ENCODE measurements at places on chromosomes 2 and 18. TPM values are rescaled to one million over a fixed set of nuclear protein-coding genes. Genes with fewer than 3 reads are reported as not detected.

The MOB4 gene
- polyA plus RNA-seq, result 33.9 TPM

The TCF23 gene
- not detected for polyA plus RNA-seq

The RMC1 gene
- 67.1 TPM for polyA plus RNA-seq

The CXCR1 gene
- 64.7 TPM for polyA plus RNA-seq

The ALLC gene
- polyA plus RNA-seq, result not detected

The GKN1 gene
- not detected for polyA plus RNA-seq

The GRP gene
- not detected for polyA plus RNA-seq

The MAPK4 gene
- polyA plus RNA-seq, result not detected

The SETBP1 gene
- polyA plus RNA-seq, result 4.3 TPM

The ELOA2 gene
- not detected for polyA plus RNA-seq

The WNT6 gene
- polyA plus RNA-seq, result not detected

The CLEC4F gene
- polyA plus RNA-seq, result not detected

DNA sequence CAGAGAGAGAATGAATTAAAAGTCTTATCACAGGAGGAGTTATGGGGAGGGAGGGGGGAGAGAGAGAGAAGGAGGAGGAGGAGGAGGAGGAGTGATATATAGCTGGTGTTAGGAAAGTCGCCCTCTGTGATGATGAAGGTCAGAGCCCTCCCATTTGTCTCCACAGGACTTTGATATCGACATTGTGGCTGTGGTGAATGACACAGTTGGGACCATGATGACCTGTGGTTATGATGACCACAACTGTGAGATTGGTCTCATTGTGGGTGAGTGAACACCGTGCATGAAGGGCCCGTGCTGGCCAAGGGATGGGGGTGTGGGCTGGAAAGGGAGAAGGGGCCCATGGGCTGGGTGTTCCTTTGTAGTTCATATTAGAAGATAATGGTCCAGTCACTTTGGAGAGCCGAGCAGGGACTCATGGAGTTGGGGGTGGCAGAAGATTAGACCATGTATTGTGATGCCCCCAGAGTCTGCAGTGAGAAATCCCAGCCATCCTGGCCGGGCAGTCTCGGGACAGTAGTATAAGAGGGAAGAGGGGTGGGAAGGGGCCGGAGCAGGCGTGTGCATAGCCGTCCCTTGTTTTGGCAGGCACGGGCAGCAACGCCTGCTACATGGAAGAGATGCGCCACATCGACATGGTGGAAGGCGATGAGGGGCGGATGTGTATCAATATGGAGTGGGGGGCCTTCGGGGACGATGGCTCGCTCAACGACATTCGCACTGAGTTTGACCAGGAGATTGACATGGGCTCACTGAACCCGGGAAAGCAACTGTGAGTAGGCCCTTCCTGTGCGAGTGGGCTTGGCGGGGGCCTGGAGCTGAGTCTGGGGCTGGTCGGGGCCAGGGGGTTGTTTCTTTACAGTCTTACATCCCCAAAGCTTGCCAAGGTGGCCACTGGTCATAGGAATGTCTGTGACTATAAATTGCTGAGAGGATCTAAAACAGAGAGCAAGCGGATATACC lies 40.0 kb downstream of the HK2 start:
- no peak overlapping the region for H3K27ac ChIP-seq
- peaks cover 1% of the 10 kb centered on the region for H3K4me1 ChIP-seq
- no peak overlapping the region for H3K4me3 ChIP-seq
- no peaks in the 10 kb centered on the region for H3K36me3 ChIP-seq
- H3K27me3 ChIP-seq, result peaks cover 2% of the 10 kb centered on the region

GRCh38 chr2:36355151-36355889 lies at the start of gene CRIM1:
Gene CRIM1 (plus strand): TSS chr2:36355778. CDS start chr2:36356293, 515 bp downstream.
- H3K4me1 ChIP-seq, result peaks cover 59% of the 10 kb centered on the region
- H3K4me3 ChIP-seq, result peak within 1 kb of the TSS; percentile 86
- H3K27ac ChIP-seq, result peak within 1 kb of the TSS; percentile 74
- no peaks in the 10 kb centered on the region for H3K36me3 ChIP-seq
- H3K27me3 ChIP-seq, result peaks cover 7% of the 10 kb centered on the region

GRCh38 chr2:20094955-20095354 lies 43.5 kb upstream of the LAPTM4A start:
- no peaks in the 10 kb centered on the region for H3K4me1 ChIP-seq
- no peak for DNase-seq
- H3K4me3 ChIP-seq, result no peak overlapping the region

GRCh38 chr2:238069021-238069709 lies 8.4 kb downstream of the SCLY start:
- H3K36me3 ChIP-seq, result peaks cover 43% of the 10 kb centered on the region
- no peak overlapping the region for H3K4me3 ChIP-seq
- peak; percentile 12 for DNase-seq
- H3K27me3 ChIP-seq, result no peaks in the 10 kb centered on the region

DNA sequence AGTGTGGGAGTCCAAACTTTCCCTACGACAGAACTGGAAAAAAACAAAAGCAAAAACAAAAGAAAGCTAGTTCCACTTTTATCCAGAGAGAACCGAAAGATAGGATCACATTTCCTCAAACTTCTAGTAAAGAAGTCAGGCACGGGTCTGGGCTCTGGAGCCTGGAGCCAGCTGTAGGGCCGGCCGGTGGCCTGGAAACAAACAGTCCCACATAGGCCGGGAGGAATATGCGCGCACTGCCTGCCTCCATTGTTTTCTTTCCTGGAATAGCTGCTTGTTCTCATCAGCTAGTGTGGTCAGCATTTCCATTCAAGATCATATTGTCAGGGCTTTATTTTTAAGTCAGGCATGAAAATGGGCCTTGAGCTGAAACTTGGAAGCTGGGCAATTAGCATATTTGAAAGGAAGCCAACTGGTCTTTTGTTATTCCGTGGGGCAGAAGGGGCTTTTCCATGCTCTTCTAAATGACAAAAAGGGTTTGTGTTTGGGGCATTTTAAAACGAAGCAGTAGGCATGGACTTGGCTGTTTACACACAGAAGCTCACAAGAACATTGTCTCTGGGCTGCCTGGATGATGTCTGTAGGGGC lies 58.7 kb upstream of the RFX8 start:
- no peak overlapping the region for H3K4me3 ChIP-seq
- peaks cover 3% of the 10 kb centered on the region for H3K27me3 ChIP-seq
- H3K36me3 ChIP-seq, result no peaks in the 10 kb centered on the region
- DNase-seq, result no peak
- no peak overlapping the region for H3K27ac ChIP-seq

GRCh38 chr2:202510911-202511310 lies 123.9 kb upstream of the FAM117B start:
- no peak overlapping the region for H3K27ac ChIP-seq
- no peaks in the 10 kb centered on the region for H3K27me3 ChIP-seq
- no peak for DNase-seq
- no peaks in the 10 kb centered on the region for H3K4me1 ChIP-seq

DNA sequence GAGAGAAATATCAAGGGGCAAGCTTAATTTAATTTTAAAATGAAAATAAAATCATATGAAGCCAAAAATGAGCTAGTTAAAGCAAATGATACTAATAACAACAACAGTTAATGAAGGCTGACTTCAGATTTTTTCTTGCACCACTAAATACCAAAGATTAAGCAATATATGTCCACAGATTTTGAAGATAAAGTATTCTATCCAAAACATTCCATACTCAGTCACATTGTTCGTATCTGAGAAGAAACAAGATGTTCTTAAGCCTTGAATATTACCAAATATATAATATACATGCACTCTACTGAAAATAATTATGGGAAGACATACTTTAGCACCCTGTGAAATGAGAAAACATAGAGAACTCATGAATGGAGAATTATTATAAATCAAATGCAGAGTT lies 593.3 kb upstream of the SYT4 start:
- no peak overlapping the region for H3K4me3 ChIP-seq
- H3K4me1 ChIP-seq, result no peaks in the 10 kb centered on the region
- no peak overlapping the region for H3K27ac ChIP-seq
- peaks cover 1% of the 10 kb centered on the region for H3K27me3 ChIP-seq

DNA sequence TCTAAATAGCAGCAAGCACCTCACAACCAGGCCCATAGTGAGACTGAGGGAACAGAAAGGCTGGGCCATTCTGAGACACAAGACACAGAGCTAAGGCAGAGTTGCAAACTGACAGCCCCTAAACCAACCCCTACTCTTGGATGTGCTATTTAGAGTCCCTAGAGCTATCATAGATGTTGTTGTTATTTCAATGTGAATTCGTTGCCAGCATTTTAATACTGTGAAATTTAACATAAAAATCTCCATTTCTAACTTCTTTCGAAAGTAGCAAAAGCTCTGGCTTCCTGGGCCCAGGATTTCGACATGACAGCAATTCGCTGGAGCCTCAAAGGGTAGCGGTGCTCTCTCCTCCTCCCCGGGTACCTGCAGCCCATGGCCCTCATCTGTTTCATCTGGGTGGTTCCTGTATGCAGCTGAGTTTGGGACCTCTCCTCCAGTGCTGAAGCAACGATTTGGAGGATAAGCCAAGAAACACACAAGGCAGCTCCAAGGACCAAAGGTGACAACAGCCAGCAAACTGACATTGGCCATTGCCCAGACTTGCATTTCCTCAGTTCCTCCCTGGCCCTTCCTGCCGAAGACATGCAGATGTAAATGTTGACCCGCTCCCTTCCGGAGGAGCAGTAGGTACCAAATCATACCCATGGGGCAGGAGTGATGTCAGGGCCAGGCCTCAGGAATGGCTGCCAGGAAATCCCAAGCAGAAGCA lies 254.4 kb upstream of the NCKAP5 start:
- no peak for DNase-seq
- H3K4me3 ChIP-seq, result no peak overlapping the region
- no peaks in the 10 kb centered on the region for H3K4me1 ChIP-seq
- H3K27me3 ChIP-seq, result peaks cover 4% of the 10 kb centered on the region
- H3K36me3 ChIP-seq, result no peaks in the 10 kb centered on the region
- no peak overlapping the region for H3K27ac ChIP-seq

DNA sequence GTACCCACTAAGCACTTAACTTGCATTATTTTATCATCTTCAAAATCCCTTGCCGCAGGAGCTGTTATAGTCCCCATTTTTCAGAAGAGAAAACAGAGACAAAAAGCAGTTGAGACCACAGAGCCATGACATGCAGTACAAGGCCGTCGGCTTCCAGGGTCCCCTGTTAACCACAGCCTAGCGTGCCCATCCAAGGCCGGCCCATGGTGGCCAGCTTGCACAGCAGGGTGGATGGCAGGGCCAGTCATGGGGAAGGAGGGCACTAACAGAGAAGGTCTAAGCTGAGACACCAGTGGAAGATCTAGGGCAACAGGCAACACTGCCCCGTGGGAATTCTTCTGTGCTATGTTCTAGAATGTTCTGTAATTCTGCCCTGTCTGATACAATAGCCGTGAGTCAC lies 192.6 kb upstream of the ID2 start:
- H3K4me3 ChIP-seq, result peak overlapping the region; percentile 84
- H3K27ac ChIP-seq, result peak overlapping the region; percentile 99
- H3K4me1 ChIP-seq, result peaks cover 76% of the 10 kb centered on the region
- DNase-seq, result no peak
- no peaks in the 10 kb centered on the region for H3K36me3 ChIP-seq

DNA sequence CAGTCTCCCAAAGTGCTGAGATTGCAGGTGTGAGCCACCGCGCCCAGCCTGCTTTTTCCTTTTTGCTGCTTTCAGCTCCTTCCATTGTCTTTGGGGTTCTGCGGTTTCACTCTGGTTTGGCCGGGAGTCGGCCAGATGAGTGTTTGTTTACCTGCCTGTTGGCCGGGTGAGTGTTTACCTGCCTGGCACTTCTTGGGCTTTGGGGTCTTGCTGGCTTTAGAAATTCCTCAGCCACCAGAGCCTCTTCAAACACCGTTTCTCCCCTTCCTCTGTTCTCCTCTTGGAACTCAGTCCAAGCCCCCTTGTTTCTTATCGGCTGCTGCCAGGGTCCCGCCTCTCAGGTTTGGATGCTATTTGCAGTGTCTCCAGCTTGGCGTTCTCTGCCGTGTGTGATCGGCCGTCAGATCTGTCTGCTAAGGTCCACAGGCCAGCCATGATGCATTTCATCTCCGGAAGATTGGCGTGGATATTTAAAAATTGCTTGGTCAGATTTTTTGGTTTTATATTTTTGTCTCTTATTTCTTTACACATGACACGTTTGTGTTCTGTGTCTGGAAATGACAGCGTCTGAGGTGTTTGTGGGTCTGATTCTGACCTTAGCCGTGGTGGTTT lies 14.2 kb upstream of the GAL3ST2 start:
- H3K4me3 ChIP-seq, result peak overlapping the region; percentile 87
- DNase-seq, result no peak
- peaks cover 48% of the 10 kb centered on the region for H3K27me3 ChIP-seq
- H3K4me1 ChIP-seq, result peaks cover 44% of the 10 kb centered on the region
- H3K27ac ChIP-seq, result peak overlapping the region; percentile 99

DNA sequence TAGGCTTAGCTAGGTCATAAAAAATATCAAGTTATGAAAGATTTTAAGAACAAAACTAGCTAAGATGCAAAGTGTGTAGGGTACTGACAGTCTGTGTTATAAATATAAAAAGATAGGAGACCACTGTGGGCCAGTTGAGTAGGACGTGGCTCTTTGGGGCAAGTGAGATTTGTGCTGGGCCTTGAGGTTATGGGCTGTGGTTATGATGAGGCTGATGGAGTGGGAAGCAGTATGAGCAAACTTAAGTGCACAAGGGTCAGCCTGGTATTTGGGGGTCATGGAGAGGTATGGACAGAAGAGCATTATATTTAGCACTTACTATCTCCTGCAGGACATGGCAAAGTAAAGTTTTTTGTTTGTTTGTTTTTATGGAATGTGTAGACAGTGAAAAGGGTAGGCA lies 70.1 kb downstream of the SETBP1 start:
- H3K36me3 ChIP-seq, result no peaks in the 10 kb centered on the region
- no peak overlapping the region for H3K4me3 ChIP-seq
- H3K27ac ChIP-seq, result peak overlapping the region; percentile 11

GRCh38 chr2:175597286-175597685 lies 404.8 kb downstream of the LNPK start:
- H3K27ac ChIP-seq, result no peak overlapping the region
- H3K27me3 ChIP-seq, result peaks cover 7% of the 10 kb centered on the region
- H3K4me1 ChIP-seq, result no peaks in the 10 kb centered on the region
- DNase-seq, result no peak

DNA sequence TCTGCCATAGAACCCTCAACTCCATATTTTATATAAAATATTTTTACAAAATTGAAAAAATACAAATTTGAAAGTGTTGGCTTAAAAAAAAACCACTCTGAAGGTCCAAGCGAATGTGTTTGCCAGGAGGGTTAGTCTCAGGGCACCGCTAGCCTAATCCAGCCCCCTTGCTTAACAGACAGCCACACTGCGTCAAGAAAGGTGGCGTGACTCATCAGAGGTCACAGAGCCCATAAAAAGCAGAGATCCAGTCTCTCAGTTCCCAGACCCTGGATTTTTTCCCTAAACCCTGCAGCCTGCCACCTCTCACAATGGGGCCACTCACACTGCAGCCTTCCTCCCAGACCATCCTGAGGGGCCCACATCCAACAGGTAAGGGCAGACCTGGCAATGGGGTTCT lies 3.9 kb upstream of the TNS1 start:
- H3K4me3 ChIP-seq, result no peak overlapping the region
- H3K27me3 ChIP-seq, result peaks cover 11% of the 10 kb centered on the region
- H3K4me1 ChIP-seq, result peaks cover 6% of the 10 kb centered on the region
- no peak overlapping the region for H3K27ac ChIP-seq
- no peak for DNase-seq

Measured in immature natural killer cell (primary cell).